NCI-H1930 (cell line): ENCODE measurements at places on chromosomes 16 and 17.

DNA sequence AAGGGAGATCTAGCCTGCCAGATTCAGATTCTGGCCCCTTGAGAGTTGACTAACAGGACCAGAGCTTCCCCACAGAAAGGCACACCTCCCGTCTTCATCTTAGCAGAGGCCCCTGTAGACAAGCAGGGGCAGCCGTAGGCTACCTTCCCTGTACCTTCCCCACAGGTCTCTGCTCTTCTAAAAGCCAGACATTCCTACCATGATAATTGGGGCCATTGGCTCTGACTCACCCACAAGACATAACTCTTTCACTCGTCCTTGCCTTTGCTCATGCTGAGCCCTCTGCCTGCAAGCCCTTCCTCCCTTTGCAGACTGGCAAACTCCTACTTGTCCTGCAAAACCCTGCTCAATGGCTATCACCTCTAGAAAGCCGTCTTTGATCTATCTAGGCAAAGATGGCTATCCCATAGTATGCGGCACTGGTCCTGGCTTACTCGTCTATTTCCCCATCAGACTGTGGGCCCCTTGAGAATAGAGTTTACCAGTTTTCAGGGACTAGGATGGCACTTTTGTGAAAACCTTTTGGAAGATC, 43.8 kb downstream of the PIMREG start:
- no peak for DNase-seq

- DNase-seq, result no peak
Observed at GRCh38 chr17:80385046-80385445, 29.9 kb upstream of the ENDOV start.

DNA sequence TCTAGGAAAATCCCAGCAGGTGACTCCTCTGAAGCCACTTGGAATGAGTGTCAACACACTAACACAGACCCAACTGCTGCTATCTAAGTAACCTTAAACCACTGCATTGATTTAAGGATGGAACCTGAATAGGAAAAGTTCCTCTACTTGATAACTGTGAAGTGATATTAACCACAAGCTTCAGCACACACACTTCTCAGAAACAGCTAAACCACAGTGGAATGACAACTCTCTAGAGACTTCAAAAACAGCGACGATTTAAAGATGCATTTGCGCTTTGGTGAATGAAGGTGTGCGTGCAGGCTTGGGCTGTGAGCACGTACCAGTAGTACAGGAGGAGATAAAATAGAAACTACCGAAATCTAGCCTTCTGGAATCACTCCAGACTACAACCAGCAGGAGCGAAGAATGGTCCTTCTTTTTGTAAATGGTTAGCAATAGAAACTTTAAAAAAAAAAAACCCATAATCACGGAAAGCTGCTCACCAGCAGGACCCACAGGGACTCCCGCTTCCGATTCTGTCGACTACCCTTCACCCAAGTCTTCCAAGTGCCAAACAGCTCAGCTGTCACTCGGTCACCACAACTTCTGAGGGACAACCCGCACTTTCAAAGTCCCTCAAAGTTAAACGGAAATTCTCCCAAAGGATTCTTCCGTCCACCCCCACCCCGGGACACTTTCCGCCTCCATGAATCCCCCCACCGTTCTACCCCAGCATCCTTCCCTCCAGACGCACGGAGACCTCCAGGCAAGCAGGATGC, 137.7 kb upstream of the CORO6 start:
- no peak for DNase-seq

- DNase-seq, result no peak
Observed at GRCh38 chr16:31676731-31677130, 149.0 kb downstream of the AHSP start.

DNA sequence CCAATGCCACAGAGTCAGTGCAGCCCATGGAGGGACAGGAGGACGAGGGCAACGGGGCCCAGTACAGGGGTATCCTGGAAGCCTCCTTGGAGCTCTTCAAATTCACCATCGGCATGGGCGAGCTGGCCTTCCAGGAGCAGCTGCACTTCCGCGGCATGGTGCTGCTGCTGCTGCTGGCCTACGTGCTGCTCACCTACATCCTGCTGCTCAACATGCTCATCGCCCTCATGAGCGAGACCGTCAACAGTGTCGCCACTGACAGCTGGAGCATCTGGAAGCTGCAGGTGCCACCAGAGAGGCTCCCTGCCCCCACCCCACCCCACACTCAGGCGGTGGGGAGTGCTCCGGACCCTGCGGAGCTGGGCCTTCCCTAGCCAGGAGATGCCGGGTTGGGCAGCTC, 16.6 kb downstream of the TRPV2 start:
- no peak for DNase-seq
